ENCODE measurements at places on chromosomes 11 and 22.

GRCh38 chr11:94675239-94675638 is 92.9 kb upstream of the AMOTL1 start:
- DNase-seq: no peak

DNA sequence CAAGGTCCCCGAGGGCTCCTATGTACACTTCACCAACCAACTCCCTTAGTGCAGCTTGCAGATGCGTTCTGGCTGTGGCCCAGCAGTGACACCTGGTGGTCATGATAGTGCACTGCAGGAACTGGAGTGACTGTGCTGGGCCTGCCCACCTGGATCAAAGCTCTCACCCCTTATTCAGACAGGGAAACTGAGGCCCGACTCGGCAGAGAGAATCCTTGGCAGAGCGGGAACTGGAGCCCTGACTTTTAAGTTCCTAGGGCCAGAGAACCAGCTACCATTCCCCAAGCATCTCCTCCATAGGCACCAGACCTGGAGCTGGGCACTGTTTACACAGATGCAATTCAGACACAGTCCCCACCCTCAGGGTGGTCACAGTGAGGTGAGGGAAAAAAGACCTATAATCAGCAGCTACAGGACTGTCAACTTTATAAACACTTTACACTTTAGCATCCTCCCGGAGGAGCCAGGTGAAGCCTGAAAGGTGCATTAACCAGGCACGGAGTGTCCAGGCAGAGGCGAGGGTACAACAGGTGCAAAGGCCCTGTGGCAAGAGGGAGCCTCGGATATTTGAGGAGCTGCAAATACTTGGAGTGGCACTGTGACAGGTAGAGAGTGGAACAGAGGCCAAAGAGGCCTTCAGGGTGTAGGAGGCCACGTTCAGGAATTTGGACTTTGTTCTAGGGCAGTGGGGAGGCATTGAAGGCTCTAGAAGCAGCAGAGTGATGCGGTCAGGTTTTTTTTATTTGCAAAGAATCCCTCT is 22.0 kb downstream of the RHBDD3 start:
- DNase-seq: peak; percentile 30

DNA sequence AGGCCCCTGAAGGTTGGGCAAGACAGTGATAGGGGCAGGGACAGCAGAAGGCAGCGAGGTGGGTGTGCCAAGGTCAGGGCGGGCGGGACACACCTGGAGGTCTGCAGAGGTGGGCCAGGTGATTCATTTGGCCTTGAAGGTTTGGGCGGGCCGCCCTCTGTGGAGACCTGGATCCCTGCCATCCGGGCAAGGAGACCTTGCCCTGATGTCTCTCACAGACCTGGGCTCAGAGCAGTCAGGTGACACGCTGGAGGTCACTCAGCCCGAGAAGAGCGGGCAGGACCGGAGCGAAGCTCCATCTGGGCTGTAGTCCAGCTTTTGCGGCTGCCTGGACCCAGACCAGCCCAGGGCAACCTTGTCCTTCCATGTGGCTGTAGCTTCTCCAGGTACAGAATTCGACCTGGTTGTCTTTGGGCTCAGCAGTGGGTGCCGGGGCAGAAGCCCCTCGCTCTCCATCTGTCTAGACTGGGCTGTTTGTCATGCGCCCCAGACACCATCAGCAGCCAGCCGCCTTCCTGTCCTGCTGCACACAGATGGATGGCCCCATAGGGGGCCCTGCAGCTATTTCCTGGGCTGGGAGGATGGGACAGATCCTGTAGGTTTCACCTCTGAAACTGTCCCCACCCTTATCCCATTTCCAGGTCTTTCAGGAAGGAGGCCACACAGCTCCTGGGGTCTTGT is 3.1 kb downstream of the MRGPRG start:
- no peak for DNase-seq

DNA sequence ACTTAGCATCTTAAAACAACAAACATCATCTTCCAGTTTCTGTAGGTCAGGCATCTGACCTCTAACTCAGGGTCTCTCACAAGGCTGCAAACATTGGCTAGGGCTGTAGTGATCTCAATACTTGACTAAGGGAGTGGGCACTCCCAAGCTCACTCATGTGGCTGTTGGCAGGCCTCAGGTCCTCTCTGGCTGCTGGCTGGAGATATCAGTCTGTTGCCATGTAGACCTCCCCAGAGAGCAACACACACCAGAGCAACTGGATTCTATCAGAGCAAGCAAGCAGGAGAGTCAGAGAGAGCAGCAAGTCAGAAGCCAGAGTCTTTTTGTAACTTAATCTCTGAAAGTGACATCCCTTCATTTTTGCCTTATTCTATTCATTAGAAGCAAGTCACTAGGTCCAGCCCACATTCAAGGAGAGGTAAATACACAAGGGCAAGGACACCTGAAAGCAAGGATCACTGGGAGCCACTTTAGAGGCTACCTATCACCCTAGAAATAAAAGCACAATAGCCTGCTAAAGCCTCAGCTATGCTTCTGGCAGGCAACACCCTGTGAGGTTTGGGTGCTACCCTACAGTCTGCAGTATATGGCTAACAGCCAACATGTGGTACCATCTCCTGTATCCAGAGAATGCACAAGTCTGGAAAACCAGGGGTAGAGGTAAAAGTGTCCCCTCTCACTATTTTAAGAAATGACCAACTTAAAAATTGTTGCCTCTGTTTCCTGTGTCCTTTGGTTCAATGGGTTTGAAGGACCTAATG is 33.5 kb upstream of the CD44 start:
- no peak for DNase-seq

- no peak for DNase-seq
Measured at GRCh38 chr22:17866621-17867020, 92.4 kb upstream of the BID start.

DNA sequence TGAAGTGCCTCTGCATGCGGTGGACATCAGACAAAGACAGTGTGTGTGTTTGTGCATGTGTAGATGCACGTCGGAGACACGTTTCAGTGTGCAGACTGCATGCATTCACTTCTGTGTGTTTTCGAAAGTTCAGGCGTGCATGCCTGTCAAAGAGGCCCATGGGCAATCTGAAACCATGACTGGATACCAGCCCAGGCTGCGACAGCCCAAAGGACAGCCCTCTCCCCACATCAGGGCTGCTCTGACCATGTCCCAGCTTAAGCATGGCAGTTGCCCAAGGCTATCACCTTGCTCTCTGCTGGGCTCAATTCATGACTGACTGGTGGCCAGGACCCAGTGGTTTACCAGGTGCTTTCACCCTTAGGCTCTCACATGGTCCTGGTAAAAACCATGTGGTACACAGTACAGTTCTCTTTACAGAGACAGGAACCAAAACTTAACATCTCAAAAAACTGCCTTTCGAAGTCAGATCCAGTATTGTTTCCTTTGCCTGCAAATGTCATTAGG is 423.7 kb upstream of the CADM1 start:
- no peak for DNase-seq
